ENCODE measurements at places on chromosomes 11 and 22.

GRCh38 chr11:9861860-9862725 is 198.2 kb downstream of the SWAP70 start:
- no peak for DNase-seq

DNA sequence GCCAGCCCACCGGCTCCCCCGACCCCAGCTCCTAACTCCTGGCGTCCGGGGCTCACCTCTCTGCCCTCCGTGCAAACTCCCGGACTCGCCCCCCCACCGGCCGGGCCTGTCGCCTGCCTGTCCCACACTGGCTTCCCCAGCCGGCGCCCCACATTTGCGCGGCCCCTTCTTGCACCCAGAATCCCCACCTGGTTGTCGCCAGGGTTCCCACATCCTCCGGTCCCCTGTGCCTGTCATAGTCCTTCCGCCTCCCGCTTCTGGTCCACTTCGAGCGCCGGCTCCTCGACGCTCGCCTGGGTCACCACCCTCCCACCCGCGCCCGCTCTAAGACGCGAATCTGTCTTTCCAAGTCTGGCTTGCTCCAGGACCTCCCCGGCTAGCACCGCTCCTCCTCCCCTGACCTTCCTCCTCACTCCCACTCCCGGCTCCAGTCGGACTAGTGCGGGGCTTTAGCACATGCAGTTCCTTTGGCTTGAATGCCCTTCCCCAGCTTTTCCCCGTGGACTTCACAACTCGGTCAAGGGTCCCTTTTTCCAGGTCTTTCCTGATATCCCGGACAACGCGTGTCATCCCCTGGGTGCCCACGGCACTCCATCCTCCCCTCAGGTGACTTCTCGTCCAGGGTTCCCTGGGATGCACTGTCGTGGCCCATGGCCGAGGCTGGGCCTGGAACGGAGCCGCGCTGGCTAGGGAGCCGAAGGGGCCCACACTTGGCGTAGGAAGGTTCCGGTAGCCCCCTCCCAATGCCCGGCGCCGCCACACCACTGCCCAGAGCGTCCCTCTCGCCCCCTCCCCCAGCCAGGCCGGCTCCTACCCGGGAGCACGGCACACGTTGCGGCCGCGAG is 635 bp downstream of the SCARF2 start:
- no peak for DNase-seq

DNA sequence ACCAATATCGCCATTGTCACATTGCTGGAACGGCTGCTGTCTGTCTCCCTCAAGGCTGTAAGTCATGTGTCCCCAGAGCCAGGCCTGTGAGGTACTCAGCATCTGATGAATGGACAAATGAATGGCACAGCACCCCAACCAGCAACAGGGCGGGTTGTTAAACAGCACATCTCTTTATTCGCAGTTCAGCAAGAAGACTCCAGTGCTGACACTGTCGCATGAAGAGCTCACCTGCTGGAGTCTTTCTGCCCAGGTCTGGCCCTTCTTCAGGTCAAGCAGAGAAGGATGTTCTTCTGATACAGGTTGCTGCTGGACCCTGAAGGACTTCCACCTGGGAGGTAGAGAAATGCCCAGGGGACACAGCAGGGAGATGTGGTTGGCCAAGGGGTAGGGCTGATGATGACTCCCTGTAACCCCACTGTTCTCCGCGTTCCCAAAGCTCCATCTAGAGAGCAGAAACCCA is 4.8 kb downstream of the SPATA19 start:
- DNase-seq: no peak

GRCh38 chr11:7833527-7833926 is 36.8 kb upstream of the OR5P2 start:
- no peak for DNase-seq

DNA sequence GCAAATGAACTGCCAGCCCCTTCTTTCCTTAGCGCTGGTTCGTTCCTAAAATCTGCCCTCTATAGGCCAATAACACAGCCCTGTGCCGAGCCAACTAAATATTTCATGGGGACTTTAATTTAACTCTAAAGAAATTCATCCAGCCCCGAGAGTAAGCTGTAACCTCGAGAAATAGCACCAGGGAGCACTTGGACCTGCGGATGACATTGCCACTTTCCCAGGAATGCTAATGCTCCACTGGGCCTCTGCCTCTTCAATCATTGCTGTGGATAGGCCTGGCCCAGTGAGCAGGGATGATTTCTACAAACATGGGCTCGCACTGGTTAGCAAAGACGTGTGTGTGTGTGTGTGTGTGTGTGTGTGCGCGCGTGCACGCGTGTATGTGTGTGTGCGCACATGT is 95.3 kb upstream of the TBCEL start:
- DNase-seq: no peak

- no peak for DNase-seq
These were observed 106.3 kb upstream of the PITPNB start for GRCh38 chr22:28025333-28025732.

DNA sequence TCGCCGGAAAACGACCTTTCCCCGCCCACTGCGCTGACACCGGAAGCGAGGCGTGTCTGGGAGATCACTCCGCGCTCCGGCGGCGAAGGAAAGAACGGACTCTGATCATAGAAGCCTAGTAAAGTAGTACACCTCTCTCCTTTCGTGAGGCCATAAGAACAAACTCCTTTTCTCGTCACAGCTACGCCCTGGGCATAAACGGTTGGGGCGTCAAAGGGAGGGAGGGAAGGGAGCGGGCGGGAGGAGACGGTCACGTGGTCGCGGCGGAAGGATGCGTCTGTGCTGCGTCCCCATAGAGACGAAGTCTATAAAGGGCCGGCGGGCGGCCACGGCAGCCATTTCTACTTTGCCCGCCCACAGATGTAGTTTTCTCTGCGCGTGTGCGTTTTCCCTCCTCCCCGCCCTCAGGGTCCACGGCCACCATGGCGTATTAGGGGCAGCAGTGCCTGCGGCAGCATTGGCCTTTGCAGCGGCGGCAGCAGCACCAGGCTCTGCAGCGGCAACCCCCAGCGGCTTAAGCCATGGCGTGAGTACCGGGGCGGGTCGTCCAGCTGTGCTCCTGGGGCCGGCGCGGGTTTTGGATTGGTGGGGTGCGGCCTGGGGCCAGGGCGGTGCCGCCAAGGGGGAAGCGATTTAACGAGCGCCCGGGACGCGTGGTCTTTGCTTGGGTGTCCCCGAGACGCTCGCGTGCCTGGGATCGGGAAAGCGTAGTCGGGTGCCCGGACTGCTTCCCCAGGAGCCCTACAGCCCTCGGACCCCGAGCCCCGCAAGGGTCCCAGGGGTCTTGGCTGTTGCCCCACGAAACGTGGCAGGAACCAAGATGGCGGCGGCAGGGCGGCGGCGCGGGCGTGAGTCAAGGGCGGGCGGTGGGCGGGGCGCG is at the start of gene ATF4:
Gene ATF4 (plus strand): TSS at position 337 of the 880 bp plus-strand sequence. CDS start 884 bp downstream, outside the sequence.
- DNase-seq: peak; percentile 96

All from C1 segment of cervical spinal cord (tissue), 14 donors.